ENCODE measurements at places on chromosomes 4 and X.

DNA sequence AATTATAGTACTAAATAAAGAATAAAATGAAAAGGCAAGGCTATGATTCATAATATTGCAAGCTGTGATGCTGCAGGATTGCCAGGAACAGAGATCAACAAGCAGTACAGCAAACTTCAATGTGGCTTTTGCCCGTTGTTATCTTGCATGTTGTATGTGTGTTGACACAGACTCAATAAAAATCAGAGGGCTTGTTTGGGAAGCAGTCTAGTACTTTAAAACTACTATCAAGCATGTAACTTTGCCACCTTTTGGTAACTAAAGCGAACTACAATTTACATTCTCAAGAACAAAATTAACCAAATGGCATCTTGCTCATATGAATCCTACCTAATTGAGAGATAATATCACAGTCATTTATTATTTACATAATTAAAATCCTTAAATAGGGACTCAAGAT lies 79.8 kb upstream of the GPM6A start:
- DNase-seq: no peak

- no peak for DNase-seq
Measured at GRCh38 chr4:48189731-48190130, 55.7 kb upstream of the TXK start.

DNA sequence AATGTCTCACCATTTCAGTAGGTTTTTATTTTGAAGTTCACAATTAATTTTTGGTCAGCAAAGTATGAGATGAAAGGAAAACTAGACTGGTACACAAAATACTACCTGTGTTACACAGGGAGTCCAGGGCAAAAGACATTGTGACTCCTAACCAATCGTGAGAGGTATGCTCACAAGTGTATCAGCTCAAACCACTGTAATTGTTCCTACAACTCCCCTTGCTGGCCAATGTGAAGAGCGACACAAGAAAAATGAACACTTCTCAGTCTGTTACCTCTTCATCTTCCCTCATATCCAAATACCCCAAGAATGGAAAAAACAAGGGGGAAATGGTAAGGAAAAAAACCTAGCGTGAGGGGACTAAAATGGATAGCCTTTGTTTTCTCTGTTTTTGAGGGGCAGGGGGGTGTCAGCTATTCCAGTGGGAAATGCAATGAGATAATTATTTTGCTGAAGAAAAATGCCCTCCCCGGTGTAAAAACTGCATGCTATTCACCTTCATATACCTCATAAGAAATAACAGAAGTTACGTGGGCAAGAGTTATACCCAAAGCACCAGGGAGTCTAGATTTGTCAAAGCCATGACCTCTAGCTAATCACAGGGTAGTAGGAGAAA lies 30.6 kb upstream of the NSUN7 start:
- DNase-seq: no peak

- DNase-seq: no peak
Measured at GRCh38 chrX:151177141-151178027, 1.0 kb downstream of the GPR50 start.

GRCh38 chrX:34849371-34849770 lies 93.2 kb upstream of the FAM47B start:
- DNase-seq: no peak

DNA sequence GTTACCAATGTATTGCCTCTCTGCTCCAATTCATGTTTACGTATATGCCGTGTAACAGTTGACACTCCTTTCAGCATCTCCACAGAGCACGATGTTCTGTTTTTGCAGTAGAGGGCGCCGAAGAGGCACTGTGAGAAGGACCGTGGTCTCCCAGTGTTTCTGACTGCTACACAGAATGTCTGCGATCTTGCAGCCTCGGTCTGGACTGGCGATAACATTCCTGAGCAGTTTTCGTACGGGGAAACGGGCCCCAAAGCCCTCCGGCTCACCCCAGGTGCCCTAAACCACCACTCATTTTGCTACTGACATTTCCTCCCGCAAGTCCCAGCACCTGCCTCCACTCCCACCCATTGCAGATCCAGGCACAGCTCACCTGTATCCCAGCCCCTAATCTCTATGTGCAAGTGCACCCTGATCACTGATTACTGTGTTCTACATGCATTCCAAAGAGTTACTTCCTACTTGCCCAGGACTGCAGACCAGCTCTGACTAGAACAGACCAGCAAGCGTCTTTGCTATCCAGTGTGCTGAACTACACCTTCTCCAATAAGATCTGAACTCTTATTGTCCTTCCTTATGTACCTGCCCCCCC lies 12.4 kb upstream of the NFXL1 start:
- DNase-seq: peak; percentile 15

GRCh38 chr4:15882675-15883086 lies 55.9 kb downstream of the FGFBP1 start:
- peak; percentile 3 for DNase-seq

DNA sequence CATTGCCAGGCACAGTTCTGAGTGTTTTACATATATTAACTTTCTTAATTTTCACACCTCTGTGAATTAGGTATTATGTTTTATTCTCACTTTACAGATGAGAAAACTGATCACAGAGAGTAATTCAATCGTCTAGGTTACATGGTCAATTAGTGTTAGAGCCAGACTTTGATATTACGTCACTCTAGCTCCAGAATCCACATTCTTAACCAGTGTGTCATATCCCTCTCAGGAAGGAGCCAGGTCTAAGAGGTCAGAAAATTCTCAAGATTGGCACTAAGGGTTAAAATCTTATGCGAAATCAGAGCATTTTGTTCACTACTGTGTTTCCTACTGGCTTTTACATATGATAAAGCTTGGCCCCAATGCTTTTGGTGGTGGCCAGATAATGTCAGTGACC lies 7.4 kb downstream of the DMP1 start:
- no peak for DNase-seq

DNA sequence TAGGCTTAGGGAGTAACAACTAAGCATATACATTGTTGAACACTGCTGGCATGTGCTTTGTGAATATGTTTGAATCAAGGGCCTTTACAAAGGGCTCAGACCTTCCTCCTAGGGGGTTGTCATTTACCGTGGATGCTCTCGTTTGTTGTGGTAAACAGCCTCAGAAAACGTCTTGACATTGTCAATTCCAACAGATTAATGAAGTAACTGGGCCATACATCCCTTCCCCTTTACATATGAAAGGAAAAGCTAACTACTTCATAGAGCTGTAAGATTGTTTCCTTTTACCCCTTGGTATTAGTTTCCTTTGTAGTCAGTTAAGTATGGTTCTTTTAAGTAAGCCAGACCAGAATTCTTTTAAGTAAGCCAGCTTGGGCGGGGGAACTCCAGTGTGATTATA lies 42.9 kb downstream of the FAT4 start:
- no peak for DNase-seq

DNA sequence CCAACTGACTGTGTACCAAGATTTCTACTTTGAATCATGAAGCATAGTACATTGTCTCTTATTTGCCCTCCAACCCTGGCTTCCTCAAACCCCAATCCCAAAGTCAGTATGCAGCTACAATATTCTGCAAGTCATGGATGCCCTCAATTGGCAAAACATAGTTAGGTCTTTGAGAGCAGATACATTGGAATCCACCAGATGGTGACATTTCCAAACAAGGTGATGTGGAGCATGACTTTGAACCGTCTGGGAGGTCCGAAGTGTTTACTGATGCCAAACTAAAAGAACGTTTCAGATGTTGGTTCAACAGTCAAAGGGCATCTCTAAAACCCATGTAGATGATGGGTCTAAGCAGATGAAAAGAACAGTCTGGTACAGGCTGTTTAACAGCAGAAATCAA lies 43.7 kb upstream of the FRMD7 start:
- no peak for DNase-seq

DNA sequence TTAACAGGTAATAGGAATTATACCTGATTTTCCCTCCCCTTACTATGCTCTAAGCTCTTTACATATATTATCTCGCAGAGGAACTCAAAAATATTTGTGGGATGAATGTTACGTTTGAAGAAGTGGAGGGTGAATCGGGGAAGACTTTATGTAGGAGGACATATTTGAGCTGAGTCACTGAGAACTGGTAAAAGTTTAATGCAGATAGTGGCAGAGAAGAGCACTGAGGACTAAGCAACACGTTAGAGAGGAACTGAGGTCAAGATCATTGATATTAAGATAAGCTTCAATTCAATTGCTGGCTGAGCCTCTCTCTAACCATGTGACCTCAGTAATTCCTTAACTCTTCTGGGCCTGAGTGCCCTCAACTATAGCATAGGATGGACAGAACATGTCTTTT lies 26.4 kb upstream of the ELOVL6 start:
- no peak for DNase-seq

GRCh38 chrX:147781844-147782243 lies 129.9 kb upstream of the FMR1 start:
- DNase-seq: no peak

- DNase-seq: no peak
Measured at GRCh38 chr4:139175646-139176301, 1.2 kb downstream of the ELF2 start.

DNA sequence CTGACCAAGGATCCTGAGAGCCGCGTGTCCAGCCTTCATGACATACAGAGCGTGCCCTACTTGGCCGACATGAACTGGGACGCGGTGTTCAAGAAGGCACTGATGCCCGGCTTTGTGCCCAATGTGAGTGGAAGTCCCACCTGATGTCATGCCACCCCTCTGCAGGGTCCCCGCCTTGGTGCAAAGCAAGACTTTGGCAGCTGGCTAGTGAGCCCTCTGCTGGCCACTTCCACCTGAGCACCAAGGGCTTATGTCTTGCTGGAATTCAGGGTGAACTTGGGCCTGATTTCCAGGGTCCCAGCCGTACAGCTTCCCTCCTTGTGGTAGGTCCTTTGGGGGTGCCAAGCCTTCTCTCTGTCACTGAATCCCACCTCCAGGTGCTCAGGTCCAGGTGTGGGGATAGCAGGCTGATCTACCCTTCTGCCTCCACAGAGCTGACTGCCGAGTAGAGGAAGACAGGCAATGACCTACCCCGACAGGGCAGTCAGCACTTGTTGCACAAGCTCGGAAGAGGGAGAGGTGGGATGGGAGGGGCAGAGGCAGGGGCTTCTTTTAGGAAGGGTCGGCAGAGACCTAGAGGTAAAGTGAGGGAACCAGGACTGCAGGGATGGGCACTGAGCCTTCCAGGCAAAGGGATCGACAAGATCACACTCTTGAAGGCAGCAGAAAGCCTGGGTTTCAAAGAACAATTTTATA lies 248.1 kb downstream of the EVC2 start:
- no peak for DNase-seq

DNA sequence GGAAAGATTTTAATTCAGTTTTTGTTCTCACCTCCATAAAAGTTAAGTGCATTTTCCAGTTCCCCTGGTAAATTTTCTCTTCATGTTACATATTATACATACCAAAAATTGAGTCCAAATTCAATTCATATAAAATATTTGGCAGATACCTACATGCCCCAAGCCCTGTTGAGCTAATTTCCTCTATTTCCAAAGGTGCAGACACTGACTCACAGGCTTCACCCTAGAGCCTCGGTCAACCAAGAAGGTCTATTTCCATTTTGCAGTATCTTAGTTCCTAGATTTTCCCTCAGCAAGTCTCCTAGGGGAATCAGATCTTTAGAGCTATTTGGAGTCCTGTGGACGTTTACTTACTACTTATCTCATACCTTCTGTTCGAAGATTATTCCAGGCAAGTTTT lies 174.4 kb downstream of the TSPAN5 start:
- no peak for DNase-seq

GRCh38 chr4:1981251-1982058 lies 27.3 kb downstream of the NELFA start:
- no peak for DNase-seq

DNA sequence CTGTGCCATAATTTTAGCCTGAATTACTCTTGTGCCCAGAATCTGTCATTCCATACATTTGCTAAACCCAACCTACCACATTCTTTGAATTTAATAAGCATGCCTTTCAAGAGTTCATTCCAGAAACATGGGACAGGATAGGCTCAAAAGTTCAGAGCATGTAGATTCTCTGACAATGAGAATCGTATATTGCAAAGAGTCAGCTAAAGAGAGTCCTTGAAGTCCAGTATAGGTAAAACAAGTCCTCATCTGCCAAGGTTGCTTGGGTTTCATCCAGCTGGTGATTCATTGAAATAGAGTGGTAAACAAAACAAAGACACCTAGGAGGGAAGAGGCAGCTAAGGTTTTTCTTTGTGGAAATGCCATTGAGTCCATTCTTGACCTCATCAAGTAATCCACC lies 249.3 kb upstream of the DIPK2B start:
- DNase-seq: no peak

DNA sequence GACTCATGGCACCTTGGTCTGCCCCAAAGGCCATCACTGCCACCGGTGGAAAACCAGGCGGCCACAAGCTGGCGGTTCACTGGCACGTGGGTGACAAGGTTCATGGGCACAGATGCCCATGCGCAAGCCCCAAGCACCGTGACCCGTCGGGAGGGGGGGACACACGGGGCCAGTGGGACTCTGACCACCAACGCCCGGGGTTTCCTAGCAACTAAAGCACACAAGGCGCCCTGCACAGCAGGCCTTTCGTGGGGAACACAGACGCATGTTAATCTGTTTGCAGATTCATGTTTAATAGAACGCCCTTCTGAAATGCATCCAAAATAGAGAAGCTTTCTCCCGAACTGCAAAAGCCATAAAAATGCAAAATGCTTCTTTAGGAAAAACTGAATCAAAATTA lies 43.9 kb downstream of the FAM53A start:
- DNase-seq: no peak

DNA sequence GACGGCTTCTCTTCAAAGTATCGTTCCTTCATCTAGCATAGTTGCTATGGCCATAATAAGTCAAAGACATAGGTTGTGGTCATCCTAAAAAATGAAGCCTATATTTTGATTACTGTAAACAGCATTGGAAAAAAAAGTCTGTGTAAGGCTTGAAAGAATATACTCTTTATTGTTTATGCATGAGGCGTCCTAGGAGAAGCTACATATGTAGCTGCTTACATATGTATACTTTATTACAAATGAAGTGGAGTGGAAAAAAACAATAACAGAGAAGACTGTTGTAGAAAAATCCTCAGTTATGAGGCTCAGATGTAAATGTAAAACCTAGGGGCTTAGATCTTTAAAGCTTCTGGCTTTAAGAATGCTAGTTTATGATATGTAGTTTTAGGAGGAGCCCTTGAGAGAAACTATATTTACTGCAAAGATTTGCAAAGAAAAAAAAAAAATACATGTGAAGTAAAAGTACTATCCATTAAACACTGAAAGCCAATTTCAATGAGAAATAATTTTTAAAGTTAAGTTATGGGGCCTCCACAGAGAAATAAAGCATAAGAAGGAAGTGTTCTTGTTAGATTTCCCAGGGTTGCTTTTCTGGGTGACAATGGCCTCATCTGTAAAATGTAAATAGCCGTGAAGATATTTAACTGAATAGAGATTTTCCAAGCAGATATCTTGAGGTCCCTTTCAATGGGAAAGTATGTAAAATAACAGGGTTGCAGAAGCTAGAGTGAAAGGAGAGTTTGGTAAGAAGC lies 598.2 kb downstream of the TRIML1 start:
- DNase-seq: no peak

- DNase-seq: no peak
Measured at GRCh38 chr4:83251447-83251830, 33.2 kb downstream of the COQ2 start.

GRCh38 chr4:163913571-163913970 lies 419.1 kb downstream of the TMA16 start:
- no peak for DNase-seq

Data from T-helper 2 cell (primary cell).